ENCODE measurements at places on chromosomes 16 and 17. TPM values are rescaled to one million over a fixed set of nuclear protein-coding genes. Genes with fewer than 3 reads are reported as not detected.

DNA sequence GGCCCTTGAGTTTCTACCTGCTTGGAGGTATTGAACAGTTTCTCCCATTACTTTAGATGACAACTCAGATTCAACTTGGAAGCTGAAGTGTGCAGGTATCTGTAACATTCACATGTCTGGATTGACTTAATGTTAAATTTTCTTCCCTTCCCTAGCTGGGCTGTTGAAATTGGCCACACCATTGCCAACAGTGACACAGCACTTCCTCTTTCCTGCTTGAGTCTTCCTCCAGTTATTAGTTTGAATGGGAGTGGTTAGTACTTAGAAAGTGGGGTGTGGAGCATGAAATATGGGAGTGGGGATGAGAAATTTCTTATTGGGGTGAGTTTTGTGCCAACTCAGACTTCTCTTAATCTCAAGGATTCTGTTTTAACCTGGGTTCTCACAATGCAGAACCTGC is 454.9 kb downstream of the KCNJ2 start:
- DNase-seq: no peak

GRCh38 chr16:72023962-72024361 is 15.4 kb downstream of the DHODH start:
- DNase-seq: no peak

Gene RDM1
- total RNA-seq: not detected

GRCh38 chr16:58366247-58367031 is 25.8 kb upstream of the GINS3 start:
- DNase-seq: no peak

DNA sequence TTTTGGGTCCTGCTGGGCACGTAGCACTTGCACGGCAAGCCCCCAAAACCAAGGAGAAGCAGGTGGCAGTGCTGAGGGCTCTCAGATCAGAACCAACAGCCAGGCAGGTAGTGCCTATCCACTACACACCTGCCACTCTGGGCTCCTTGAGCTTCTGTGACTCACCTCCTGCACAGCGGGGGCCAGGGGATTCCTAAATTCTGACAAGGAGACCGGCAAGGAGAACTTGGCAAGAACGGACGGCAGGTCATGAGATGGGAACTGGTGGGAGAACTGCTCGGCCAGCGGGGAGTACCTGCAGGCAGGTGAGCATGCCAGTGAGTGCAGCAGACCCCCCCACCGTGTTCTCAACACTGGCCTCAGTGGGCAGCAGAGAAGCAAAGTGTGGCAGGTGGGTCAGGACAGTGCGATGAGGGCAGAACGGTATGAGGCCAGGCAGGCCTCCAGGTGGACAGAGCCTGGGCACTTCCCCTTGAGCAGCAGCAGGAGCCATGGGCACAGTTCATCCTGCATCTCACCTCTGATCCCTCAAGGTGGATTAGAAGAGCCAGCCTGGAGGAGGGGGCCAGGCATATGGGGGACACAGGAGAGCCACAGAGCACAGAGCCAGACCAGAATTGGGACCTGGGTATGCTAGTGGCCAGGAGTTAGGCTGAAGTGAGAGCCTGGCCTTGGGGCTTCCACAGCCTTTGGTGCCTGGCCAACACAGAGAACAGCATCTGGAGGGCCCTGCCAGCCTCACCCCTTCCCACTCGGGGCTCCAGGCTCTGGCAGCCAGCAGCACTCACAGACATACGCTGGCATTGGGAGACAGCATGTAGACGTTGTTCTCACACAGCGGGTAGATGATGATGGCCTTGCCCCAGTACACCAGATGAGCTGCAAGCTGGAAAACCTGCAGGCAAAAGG is 14.7 kb downstream of the MPG start:
- DNase-seq: no peak

DNA sequence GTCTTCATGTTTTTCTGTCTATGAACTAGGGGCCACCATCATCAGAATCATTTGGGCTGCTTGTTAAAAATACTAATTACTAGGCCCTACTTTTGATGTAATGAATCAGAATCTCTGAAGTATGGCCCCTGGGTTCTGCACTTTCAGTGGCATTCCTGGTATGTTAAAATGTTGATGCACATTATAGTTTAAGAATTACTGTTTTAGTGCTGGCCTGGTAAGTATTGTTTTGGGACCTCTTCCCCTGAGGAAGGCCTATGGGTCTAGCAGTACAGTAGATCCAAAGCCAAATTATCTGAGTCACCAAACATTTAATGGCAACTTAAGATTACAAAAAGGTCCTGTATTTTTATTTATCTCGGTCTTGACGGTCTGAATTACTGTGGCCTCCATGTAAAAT is 58.8 kb downstream of the AP2B1 start:
- no peak for DNase-seq

DNA sequence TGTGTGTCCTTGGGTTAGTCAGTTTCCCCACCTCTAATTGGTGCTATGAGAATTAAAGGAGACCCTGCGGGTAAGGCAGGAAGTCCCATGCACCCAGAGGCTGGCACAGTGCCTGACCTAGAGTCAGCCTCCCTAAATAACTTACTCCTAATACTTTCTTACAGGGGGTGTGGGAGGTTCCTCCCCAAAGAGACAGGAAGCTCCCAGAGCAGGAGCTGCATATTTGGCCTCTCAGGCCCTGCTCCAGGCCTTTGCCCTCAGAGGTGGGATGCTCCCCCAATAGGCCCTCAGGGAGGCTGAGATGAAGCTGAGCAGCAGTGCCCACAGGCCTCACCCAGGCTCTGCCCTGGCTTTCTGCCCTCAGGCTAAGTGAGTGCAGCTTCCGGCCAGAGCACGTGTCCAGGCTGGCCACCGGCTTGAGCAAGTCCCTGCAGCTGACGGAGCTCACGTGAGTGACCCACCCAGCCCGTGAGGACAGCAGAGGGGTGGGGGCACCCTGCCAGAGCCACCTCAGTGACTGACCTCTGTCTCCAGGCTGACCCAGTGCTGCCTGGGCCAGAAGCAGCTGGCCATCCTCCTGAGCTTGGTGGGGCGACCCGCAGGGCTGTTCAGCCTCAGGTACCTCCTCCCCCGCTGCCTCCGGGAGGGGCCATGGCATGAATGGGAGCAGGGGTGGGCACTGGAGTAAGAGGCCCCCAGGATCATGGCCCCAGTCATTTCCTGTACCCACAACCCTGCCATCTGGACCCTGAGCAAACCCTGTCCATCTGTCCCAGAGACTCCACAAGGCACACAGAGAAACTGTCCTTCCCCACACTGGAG is 31.1 kb upstream of the CPNE2 start:
- DNase-seq: peak; percentile 90

Gene MYO15A
- total RNA-seq: 0.41 TPM

- DNase-seq: peak; percentile 35
These were observed 881 bp upstream of the LLGL1 start for GRCh38 chr17:18224387-18225120.

Gene MARVELD3
- total RNA-seq: not detected

Measured in heart left ventricle (tissue), 16 donors.